Activated effector memory CD4-positive, alpha-beta T cell treated with Interleukin-2 at 50 U/mL for 16 hours (primary cell): ENCODE measurements at places on chromosomes 11 and 22.
A peak's percentile ranks its signal among the peaks of the same experiment; 100 is the strongest.

- DNase-seq = peak; percentile 34
Observed at GRCh38 chr22:39173787-39174497, 21.5 kb upstream of the CBX7 start.

- no peak for DNase-seq
Observed at GRCh38 chr11:62553839-62554361, 7.3 kb upstream of the AHNAK start.

DNA sequence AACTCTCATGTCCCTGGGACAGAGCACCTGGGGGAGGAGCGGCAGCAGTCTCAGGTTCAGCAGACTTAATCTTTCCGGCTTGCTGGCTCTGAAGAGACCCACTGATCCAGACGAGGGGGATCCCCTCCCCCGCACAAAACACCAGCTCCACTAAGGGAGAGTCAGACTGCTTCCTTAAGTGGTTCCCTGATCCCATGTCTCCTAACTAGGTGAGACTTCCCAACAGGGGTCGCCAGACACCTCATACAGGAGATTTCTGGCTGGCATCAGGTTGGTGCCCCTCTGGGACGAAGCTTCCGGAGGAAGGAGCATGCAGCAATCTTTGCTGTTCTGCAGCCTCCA is 157.2 kb upstream of the TMEM45B start:
- no peak for DNase-seq

- DNase-seq = no peak
Observed at GRCh38 chr22:35154937-35155387, 89.0 kb downstream of the ISX start.

- DNase-seq = no peak
Observed at GRCh38 chr11:31884080-31884479, 73.0 kb upstream of the PAX6 start.

DNA sequence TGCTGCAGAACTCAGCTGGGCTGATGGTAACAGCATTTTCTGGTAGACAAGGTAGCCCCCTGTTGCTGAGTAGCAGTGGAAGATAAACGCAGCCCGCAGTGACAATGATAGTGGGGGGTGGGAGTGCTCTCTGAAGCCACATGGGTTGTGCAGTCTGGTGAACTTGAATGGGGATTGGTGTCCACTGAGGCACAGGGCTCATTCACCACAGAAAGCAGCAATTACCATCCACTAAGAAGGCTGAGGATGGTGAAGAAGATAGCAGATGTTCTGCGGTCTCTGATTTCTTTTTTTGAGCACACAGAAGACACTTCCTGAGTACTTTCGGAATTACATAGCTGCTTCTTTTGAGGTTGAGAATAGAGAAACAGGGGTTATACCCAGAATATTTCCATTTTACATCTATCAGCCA is 150.3 kb downstream of the LRRC4C start:
- DNase-seq = no peak

- DNase-seq = no peak
Observed at GRCh38 chr11:108906826-108907225, 242.0 kb downstream of the DDX10 start.

DNA sequence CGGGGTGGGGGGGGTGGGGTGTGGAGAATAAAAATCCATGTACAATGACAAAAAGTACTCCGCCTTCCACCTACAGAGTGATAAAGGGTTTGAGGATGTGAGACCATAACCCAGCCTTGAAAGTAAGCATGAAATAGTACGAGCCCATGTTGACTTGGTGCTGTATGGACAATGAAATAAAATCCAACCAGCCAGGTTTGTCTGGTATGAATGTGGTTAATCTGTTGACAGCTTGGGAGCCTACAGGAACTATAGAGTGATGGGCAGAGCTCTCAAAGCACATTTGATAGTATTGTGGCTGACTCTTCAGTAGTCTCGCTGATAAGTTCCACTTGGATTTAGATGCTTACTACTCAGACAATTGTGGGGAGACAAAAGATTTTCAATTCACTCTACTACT is 48.8 kb upstream of the CD44 start:
- no peak for DNase-seq

DNA sequence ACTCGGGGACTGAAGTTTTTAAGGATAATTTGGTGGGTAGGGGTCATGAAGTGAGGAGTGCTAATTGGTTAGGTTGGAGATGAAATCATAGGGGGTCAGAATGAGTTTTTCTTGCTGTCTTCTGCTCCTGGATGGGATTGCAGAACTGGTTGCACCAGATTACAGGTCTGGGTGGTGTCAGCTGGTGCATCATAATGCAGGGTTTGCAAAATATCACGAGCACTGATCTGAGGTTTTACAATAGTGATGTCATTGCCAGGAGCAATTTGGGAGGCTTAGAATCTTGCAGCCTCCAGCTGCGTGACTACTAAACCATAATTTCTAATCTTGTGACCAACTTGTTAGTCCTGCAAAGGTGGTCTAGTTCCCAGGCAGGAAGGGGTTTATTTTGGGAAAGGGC is 46.4 kb upstream of the CALCB start:
- no peak for DNase-seq

DNA sequence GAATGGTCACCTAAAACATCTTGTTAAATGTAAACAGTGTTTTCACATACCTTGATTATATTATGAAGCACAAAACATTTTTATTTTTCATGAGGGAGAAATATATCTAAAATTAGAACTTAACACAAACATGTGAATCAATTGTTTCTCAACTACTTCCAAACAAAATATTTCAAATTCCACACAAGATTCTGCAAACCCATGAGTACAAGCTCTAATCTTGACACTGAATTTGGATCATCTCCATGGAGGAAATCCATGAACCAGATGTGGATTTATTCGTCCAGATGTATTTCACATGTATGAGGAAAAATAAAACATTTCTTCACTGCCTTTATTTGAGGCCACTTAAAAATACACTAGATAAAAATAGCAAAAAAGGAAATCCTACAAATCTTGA is 184.2 kb downstream of the SBF2 start:
- no peak for DNase-seq

GRCh38 chr11:85912414-85912813 is 57.2 kb downstream of the CCDC83 start:
- DNase-seq = no peak

GRCh38 chr22:21051831-21052400 is 6.2 kb downstream of the LRRC74B start:
- no peak for DNase-seq

- no peak for DNase-seq
Observed at GRCh38 chr22:43212434-43212952, 25.6 kb upstream of the TTLL12 start.

DNA sequence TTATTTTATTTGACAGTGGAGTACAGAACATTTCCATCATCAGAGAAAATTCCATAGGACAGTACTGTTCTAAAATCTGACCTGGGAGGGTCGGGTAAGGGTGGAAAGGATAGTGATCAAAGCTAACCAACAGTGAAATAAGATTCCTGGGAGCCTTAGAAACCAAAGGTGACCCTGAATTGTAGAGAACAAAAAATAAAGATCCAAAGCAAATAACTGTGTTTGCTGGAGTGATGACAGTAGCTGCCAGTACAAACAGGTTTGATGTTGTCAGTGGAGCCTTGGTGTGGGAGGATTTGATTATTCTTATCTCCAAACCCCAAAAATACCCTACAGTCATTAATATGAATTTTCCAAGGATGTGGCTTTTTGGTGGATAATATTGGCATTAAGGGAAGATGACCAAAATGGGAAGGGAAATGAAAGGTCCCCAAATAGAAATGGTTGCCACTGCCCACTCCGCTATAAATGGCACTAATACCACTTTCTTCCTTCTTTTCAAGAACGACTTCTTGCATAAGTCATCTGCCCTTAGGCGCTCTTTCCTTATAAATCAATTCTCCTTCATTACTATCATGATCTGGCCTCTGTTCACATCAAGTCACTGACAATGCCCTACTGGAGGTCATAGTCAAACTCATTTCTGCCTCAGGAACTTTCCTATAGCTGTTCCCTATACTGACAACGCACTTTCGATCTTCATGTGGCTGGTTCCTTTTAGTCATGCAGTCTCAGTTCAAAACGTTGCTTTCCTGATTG is 44.4 kb downstream of the EHF start:
- no peak for DNase-seq

- no peak for DNase-seq
Observed at GRCh38 chr11:26144911-26145310, 187.0 kb upstream of the ANO3 start.
